ENCODE measurements at places on chromosomes 2 and 18.

- DNase-seq, result no peak
Observed at GRCh38 chr2:232026910-232027309, 65.4 kb downstream of the DIS3L2 start.

DNA sequence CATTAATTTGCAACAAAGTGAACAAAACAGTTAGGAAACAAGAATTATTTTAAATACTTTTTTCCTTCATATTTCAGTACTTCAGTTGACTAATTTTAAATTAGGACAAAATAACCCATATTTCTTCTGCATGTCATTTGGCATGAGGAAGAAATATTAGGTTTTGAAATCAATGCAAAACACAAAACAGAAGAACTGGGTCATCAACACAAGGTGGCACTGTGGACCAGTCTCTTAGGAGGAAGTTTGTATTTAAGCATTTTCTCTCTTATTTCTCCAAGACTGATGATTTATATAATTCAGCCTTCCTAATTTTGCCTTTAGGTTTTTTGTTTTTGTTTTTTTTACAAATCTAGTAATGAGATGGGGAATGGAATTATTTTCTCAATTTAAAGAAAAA is 352.8 kb upstream of the KCNH7 start:
- DNase-seq, result peak; percentile 15

- no peak for DNase-seq
Observed at GRCh38 chr2:120305296-120305695, 40.6 kb upstream of the INHBB start.

- DNase-seq, result no peak
Observed at GRCh38 chr2:222295368-222296062, 3.3 kb downstream of the PAX3 start.

GRCh38 chr2:207662203-207662602 is 37.0 kb upstream of the METTL21A start:
- DNase-seq, result no peak

- peak; percentile 64 for DNase-seq
Observed at GRCh38 chr2:218003981-218004419, 1.2 kb upstream of the TNS1 start.

GRCh38 chr2:97658691-97659157 is 5.1 kb downstream of the ACTR1B start:
- DNase-seq, result no peak

DNA sequence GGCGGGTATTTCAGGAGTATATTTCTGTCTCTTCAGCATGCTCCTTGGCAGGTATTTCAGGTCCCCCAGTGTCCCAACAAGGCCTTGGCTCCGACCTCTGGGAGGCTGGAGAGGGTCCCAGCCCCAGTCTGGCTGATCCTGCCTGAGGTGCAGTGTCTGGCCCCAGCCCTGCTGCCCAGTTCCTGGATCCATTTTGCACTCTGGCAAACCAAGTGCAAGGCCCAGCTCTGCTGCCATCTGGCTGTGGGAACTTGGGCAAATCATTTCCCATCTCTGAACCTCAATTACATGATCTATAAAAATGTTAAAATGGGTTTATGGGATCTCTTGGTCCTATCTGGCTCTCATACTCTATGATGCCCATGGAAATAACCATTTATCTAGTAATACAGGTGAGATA is 63.6 kb downstream of the ZBTB7C start:
- no peak for DNase-seq

DNA sequence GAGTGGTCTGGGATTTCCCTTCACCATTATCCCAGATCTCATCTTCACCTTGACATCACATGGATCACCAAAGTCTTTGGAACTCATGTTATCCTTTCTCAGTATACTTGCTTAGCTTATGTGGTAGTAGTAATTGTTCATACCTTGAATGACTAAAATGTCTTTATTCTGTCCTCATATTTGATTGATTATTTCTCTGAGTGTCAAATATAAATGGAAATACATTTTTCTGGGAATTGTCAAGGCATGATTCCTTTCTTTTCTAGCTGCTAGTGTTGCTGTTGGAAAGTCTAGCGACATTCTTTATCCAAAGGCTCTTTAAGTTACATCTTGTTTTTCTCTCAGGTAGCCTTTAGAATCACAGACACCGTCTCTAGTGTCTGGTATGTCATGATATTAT is 334.4 kb downstream of the CMPK2 start:
- DNase-seq, result no peak

- no peak for DNase-seq
Observed at GRCh38 chr18:9947248-9947647, 33.4 kb downstream of the VAPA start.

DNA sequence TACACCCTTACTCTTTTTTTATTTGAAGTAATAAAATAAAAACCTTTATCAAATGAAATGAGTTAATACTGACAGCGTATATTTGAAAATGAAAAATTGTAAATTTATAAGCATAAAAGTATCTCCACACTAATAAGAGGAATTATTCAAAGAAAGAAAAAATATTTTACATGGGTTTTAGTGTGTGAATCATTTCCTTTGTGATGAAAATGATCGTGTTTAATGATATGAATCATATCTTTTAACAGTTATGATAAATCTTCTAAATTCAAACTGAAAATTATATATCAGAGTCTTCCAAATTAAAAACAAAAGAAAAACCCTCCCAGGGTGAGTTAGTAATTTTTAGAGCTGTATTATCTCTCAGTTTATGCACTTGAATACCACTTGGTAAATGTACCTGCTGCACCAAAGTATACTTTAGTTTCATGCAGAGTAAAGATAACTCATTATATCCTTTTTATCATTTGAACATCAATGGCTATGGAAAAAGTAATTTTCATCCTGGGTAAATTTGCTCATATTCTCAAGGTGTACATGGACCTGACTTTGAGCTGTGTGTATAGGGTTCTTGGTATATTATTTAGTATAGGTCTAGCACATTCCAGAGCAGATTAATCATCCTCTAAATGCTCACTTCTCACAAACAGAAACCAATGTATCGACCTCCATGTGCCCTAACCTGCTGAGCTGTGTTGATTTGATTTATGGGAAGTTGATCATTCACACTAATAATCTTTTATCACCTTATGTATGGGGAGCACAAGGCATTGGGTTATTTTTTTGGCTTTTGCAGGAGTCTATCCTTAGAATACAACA is 98.7 kb upstream of the VWC2L start:
- DNase-seq, result no peak

GRCh38 chr18:3716116-3716660 is 266.2 kb downstream of the TGIF1 start:
- no peak for DNase-seq

Measured in AG08396 (cell line).